Activated CD8-positive, alpha-beta memory T cell treated with anti-CD3 and anti-CD28 coated beads for 24 hours (primary cell): ENCODE measurements at places on chromosomes 7 and 10.

GRCh38 chr7:32765185-32765584, 126.4 kb downstream of the KBTBD2 start:
- DNase-seq, result no peak

DNA sequence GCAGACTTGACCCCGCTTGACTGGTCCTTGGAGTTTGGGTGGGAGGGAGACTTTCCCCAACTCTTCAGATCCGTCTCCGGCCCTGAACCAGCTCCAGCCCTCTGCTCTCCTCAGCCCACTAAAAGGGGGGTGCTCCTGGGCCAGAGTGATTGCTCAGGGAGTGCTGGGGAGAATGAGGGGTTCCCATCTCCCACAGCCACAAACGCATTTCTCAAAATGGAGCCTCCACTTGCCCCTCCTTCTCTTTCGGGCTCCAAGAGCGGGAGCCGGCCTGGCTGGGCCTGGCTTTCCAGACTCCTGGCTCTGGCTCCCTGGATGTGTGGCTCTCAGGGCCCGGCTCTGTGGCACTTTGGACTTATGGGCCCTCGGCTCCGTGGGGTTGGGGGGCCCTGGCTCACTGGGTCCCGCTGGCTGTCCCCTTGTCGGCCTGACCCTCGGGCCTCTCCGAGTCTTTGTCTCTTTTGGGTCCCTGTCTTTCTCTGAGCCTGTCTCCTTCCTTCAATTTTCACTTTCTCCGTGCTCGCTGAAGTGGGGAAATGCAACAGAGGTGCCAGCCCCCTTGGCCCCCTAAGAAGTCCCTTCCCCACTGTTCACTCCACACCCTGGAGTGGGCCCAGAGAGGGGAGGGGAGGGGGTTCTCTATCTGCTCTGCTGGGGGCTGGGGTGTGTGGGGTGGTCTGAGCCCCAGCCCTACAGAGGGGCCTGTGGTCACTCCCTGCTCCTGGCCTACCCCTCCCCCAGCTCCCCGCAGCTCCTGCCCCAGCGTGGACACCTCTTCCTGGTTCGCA, 713 bp downstream of the LZTS2 start:
- DNase-seq, result no peak

DNA sequence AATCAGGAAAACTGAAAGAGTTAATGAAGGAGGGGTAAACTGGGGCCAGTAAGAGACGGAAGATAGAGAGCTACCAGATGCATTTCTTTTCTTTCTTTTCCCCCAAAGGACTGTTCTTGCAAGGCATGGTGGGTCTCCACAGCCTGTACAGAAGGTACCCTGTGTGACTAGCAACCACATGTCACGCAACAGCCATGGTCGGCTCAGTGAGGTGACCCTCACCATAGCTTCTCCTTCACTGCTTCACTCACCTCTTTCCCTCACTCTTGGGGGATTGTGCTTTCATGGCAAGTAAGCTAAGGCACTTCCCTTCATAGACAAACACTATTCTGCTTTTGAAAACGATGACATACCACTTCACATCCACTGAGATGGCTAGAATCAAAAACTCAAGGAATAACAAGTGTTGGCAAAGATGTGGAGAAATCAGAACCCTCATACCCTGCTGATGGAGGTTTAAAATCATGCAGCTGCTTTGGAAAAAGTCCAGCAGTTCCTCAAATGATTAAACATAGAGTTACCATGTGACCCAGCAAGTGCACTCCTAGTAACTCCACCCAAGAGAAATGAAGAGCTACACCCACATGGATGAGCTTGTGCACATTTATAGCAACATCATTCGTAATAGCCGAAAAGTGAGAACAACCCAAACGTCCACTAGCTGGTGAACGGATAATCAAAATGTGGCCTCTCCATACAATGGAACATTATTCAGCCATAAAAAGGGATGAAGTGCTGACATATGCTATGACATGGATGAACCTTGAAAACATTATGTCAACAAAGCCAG, 3.8 kb upstream of the INSIG1 start:
- no peak for DNase-seq

GRCh38 chr10:21379143-21379542, 146.3 kb downstream of the SKIDA1 start:
- no peak for DNase-seq

- peak; percentile 43 for DNase-seq
These were observed 33.2 kb upstream of the GIMAP8 start for GRCh38 chr7:150417239-150417638.
